ENCODE measurements at places on chromosomes 2 and 18.

- DNase-seq: no peak
Observed at GRCh38 chr18:13319629-13320028, 101.1 kb downstream of the LDLRAD4 start.

GRCh38 chr2:136151021-136151971 is 33.3 kb upstream of the CXCR4 start:
- DNase-seq: no peak

DNA sequence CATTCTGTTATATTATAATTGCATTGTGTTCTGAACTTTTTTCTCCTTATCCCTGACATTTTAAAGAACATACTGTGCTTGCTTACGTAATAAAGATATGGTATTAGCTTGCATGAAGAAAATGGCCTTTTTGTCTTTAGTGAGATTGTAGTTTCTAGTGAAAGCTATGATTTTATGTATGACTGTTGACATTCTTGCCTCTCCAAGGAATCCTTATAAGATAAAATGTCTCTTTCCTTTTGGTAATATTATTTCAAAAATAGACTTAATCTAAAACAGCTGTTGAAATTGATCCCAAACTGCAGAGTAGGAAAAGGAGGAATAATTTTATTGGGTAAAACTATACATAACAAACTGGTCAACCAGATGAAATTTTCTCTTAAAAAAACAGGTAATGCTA is 40.8 kb upstream of the CCDC102B start:
- DNase-seq: no peak

DNA sequence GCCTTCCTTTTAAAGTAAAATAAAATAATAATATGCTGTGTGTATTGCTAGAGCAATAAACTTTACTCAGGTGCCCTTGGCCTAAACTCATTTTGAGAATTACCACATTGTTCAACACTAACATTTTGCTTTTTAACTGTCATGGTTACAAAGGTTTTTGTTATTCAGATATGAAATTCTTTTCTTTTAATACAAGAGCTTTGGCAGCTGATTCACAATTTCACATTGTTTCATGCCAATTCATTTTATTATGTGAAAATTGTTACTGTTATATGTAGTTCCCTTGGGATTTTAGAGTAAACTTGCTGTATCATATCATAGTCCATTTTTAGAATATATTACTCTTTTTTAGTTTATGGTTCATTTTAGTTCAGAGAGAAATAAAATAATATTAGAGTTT is 65.8 kb upstream of the ZNF804A start:
- no peak for DNase-seq

DNA sequence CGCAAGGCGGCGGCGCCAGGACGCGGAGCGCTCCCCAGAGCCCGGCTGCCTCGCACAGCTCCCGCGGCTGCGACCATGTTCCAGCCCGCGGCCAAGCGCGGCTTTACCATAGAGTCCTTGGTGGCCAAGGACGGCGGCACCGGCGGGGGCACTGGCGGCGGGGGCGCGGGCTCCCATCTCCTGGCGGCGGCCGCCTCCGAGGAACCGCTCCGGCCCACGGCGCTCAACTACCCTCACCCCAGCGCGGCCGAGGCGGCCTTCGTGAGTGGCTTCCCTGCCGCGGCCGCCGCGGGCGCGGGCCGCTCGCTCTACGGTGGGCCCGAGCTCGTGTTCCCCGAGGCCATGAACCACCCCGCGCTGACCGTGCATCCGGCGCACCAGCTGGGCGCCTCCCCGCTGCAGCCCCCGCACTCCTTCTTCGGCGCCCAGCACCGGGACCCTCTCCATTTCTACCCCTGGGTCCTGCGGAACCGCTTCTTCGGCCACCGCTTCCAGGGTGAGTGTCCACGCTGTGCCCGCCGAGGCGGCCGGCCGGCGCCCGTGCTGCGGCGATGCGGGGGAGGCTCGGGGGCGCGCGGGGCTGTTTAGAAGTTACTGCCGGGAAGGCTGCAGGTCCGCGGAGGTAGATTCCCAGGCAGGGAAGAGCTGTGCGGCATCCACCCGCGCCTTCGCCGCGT is 696 bp downstream of the EMX1 start:
- no peak for DNase-seq

Data from activated naive CD4-positive, alpha-beta T cell (primary cell).